Forelimb muscle (tissue), 1 donor: ENCODE measurements at places on chromosomes 12 and 14. TPM values are rescaled to one million over a fixed set of nuclear protein-coding genes. Genes with fewer than 3 reads are reported as not detected.
A peak's percentile ranks its signal among the peaks of the same experiment; 100 is the strongest.

DNA sequence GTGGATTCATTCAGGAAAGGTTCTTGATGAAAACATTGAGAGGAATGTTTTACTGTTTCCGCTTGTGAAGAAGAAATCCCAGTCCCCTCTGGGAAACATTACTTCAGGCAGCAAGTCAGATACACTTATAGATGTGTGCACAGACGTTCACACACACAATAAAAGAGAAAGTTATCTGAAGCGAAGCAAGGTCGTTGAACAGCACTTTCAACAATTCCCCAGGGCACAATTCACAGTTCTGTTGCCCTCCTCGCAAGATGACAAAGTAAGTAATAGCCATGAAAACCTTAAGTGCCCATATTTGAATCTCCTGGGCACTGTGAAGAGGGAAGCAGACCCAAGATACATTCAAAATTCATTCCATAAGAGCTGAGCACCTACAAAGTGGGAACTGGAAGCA lies 156.6 kb upstream of the CAND1 start:
- DNase-seq = no peak

DNA sequence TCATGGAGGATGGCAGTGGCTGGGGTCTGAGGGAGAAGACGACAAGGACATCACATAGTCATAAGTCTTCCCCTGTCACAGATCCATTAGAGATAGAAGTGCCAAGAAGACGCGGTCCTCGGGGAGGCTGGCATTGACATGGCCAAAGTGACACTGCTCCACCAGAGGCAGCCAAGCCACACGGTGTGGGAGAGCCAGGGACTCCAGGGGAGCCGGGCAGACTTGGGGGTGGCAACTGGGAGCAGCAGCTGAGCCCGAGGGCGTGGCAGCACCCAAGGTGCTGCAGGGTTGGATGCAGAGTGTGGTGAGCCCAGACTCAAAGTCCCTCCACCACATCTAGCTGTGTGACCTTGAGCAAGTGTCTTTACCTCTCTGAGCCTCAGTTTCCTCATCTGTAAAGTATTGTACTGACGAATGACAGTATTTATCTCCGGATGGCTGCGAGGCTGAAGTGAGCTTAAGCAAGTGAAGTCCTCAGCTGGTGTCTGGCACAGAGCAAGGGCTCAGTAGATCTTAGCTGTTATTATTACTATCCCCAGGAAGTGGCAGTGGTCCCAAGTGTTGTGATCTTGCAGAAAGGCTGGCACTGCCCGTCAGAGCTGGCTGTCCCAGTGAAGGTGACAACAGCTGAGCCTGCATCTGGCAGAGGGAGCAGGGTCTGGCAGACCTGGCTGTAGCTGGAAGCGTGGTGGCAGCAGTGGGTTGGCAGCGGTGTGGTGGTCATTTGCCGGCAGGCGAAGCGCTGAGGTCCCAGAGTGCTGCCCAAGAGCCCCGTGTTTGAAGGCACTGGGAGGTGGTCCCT lies 54.9 kb downstream of the ZNF664 start:
- no peak for DNase-seq

DNA sequence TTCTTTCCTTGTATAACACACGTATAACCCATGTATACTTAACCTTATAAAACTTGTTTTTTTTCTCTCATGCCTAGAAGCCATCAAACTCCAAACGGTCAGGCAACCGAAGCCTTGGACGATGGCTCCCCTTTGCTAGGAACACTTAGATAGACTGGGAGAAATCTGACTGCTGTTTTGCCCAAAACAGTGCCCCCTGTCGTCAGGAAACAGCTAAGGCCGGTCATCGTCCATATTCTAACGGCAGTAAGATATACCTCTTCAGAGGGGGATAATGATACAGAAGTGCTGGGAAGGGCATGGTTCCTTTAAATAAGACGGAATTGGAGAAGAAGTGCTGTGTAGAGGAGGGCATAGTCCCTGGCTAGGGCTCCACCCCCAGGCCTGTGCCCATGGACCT lies 130.5 kb downstream of the SLC41A2 start:
- no peak for DNase-seq

DNA sequence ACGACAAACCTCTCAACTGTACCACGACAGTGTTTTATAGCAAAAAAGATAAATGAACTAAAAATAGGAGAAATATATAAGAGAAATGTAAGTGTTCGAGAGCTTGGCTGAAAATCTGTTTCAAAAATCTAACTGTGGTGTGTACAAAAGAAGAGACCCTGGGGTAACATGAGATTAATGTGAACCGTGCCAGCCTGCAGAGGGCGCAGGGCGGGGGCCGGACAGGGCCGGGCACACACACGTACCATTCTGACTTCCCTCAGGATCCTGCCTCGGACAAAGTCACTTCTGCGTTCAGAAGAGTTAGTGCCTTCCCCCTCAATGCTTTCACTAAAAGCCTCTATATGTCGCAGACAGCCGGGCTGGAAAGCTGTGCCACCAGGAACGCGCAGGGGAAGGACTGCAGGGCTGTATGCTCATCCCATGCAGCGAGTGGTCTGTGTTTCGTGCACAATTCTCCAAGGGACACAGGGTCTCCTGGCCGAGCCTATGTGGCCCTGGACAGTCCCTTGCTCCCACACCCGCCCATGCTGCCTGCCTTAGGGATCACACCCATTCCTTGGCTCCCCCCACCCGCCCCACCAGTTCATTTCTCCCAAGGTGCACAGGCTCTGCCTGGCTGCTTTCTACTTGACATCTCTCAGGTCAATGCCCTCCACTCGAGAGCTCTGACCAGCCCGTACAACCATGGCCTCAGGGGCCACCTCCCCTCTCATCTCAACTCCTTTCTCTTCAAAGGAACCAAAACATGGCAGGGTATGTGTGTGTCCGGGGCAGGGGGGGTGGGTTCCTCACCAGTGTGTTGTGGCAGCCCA lies 8.5 kb downstream of the CDCA4 start:
- no peak for DNase-seq

- no peak for DNase-seq
These were observed 233.4 kb downstream of the MSRB3 start for GRCh38 chr12:65511912-65512311.

- DNase-seq = no peak
These were observed 3.6 kb downstream of the NXPH4 start for GRCh38 chr12:57219993-57220754.

DNA sequence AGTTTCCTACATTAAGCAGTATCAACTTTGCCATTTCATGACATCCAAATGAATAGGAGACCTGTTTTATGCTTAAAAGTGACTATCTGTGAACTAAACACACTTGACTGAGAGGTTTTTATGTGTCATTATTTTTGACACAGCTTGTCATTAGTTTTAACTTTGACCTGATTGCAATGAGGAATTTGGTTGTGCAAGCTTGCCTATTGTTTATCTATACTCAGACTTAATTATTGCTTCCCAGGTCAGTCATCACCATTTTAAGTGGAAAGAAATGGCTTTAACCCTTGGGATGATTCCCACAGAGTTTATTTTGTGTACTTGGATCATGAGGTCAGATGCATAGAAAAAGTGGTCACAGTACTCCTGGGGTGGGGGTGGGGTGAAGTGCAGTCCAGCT lies 171.0 kb upstream of the PRICKLE1 start:
- DNase-seq = no peak

DNA sequence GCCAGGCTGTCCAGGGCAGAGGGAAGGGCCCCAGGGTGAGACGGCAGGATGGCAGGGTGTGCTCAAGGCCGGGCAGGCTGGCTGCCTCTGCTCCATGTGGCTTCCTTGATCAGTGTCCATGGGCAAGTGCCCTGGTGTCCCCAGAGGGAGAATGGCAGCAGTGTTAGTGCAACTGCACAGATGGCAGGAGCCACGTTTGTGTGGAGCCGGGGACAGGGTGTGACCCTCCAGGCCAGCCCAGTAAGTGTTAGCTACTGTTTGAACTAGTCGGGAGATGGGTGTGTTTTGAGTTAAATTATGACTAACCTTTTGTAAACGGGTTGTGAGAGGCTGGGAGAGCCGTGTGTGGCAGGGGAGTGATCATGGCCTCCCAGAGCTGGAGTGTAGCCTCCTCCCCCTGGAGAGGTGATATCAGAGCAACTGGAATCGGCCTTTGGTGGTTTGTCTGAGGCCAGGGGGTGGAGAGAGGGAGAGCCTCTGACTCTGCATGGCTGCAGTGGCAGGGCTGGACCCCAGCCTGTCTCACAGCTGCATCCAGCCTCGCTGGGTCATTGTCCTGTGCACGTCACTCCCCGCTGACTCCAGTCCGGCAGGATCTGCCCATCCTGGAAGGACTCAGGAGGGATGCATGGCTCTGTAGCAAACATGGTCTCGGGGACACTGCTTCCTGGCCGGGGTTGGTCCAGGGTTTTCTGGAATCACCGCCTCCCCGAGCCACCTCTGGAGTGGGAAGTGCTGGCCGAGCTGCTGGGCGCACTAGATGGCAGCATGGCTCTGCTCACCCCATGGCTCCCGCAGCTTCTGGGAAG lies 27.8 kb downstream of the AACS start:
- no peak for DNase-seq

DNA sequence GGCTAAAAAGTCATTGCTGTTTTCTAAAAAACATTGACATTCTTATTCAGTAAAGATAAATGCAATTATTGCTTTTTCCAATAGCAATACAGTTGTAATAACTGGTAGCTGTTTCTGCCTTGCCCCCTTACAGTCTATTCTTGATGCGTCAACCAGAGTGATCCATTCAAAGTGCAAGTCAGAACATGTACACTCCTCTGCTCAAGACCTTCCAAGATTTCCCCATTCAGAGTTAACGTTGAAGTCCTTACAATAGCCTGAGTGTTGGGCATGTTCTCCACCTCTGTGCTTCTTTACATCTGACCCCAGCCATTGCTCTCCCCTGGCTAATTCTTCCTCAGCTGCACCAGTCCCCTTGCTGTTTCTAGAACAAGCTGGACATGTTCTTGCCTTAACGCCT lies 24.3 kb downstream of the VRK1 start:
- no peak for DNase-seq

GRCh38 chr14:24241829-24242443 lies 487 bp downstream of the TINF2 start:
- DNase-seq = peak; percentile 88

The SLC2A14 gene
- polyA plus RNA-seq = 0.47 TPM

The IAPP gene
- polyA plus RNA-seq = not detected

The CDH24 gene
- 3.8 TPM for polyA plus RNA-seq

The TMTC2 gene
- polyA plus RNA-seq = 13.0 TPM

The KRT6C gene
- not detected for polyA plus RNA-seq

The LRRIQ1 gene
- polyA plus RNA-seq = 0.63 TPM

The KRT8 gene
- 3.2 TPM for polyA plus RNA-seq

The IRAK3 gene
- polyA plus RNA-seq = 4.4 TPM

The ACSS3 gene
- 7.0 TPM for polyA plus RNA-seq
